ENCODE measurements at places on chromosomes 11 and 22.

GRCh38 chr11:122717264-122717867 is 61.8 kb downstream of the UBASH3B start:
- no peak for DNase-seq

DNA sequence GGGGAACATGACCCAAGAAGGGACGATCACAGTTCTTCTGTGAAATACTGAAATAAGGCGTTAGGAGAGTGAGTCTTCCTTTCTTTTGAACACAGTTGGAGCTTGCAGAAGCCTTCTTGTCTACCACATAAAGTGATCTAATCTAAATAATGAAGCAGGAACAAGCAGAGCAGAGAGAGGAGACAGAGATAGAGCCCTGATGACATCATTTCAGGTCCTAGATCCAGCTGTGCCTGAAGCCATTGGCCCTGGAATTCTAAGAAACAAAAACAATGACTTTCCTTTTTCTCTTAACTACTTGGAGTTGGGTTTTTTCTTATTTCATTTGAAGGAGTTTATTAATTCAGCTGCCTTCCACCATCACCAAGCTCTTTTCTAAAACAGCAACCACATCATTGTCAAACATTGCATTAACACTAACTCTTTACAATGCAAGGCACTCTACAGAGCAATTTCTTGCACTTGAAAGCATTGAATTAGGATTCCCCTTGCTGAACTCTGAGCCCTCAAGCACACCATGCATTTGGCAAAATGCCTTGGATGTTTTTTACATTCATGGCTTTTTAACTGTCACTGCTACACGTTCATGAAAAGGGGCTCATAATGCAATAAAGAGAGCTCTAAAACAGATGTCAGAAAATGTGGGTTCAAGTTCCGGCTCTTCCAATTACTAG is 117.2 kb upstream of the TIMP3 start:
- no peak for DNase-seq

GRCh38 chr22:49491726-49492125 is 335.9 kb downstream of the BRD1 start:
- no peak for DNase-seq

- no peak for DNase-seq
Measured at GRCh38 chr11:118398791-118399559, 2.4 kb upstream of the ATP5MG start.

- DNase-seq, result no peak
Measured at GRCh38 chr11:115528225-115528624, 24.0 kb upstream of the CADM1 start.

- DNase-seq, result no peak
Measured at GRCh38 chr11:118194835-118195627, 18.6 kb upstream of the SCN2B start.

- no peak for DNase-seq
Measured at GRCh38 chr22:19961868-19962245, 20.2 kb upstream of the TXNRD2 start.

GRCh38 chr11:43021466-43021865 is 290.3 kb upstream of the API5 start:
- no peak for DNase-seq

GRCh38 chr22:44823806-44824205 is 71.4 kb downstream of the ARHGAP8 start:
- DNase-seq, result no peak

Measured in NCI-H2171 (cell line).